ENCODE measurements at places on chromosomes 11 and 22. TPM values are rescaled to one million over a fixed set of nuclear protein-coding genes. Genes with fewer than 3 reads are reported as not detected.

The MUC5B gene
- total RNA-seq: not detected

The ROBO4 gene
- 28.8 TPM for total RNA-seq

The CASP5 gene
- not detected for total RNA-seq

The RAB39A gene
- total RNA-seq: 2.4 TPM

The TBX1 gene
- total RNA-seq: 0.56 TPM

The PISD gene
- total RNA-seq: 53.0 TPM

GRCh38 chr22:39276440-39277141 lies 31.8 kb upstream of the PDGFB start:
- H3K27ac ChIP-seq: no peak overlapping the region
- peaks cover 6% of the 10 kb centered on the region for H3K27me3 ChIP-seq

DNA sequence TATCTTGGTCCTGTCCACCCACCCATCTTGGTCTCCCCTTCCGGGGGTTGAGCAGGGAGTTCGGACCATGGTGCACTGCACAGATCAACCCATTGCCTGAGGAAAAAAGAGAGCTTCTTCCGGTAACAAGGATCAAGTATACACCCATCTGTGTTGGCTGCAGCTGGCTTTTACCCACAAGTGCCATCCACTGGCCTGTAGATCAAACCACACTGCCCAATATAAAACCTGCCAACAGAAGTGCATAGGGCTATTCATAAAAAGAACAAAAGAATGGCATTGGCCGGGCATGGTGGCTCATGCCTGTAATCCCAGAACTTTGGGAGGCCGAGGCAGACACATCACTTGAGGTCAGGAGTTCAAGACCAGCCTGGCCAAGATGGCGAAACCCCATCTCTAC lies 94.5 kb downstream of the ZC3H12C start:
- no peaks in the 10 kb centered on the region for H3K4me1 ChIP-seq
- no peak for DNase-seq
- no peak overlapping the region for H3K27ac ChIP-seq
- no peak overlapping the region for H3K4me3 ChIP-seq
- H3K36me3 ChIP-seq: peaks cover 4% of the 10 kb centered on the region

DNA sequence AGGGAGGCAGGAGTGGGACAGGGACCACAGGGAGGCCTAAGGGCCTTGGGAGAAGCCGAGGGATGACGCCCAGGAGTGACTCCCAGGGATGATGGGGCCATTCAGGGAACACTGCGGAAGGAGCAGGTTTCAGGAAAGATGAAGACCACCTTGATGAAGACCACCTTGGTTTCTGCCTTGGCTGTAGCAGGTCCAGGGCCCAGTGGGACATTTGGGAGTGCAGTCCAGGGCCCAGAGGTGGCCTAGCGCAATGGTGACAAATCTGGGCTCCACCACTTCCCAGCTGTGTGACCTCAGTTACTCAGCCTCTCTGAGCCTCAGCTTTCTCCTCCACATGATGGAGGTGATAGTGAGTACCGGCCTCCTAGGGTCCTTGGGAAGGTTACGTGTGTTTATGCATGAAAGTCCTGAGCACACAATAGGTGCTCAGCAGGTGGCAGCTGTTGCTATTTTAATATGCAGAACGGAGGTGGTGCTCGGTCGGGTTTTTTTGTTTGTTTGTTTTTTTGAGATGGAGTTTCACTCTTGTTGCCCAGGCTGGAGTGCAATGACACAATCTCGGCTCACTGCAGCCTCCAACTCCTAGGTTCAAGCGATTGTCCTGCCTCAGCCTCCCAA lies 770 bp downstream of the TSGA10IP start:
- no peaks in the 10 kb centered on the region for H3K36me3 ChIP-seq
- no peak overlapping the region for H3K4me3 ChIP-seq
- H3K27me3 ChIP-seq: peaks cover 3% of the 10 kb centered on the region
- DNase-seq: no peak
- no peaks in the 10 kb centered on the region for H3K4me1 ChIP-seq

GRCh38 chr11:105456950-105457349 lies 152.9 kb upstream of the GRIA4 start:
- no peak overlapping the region for H3K4me3 ChIP-seq
- no peaks in the 10 kb centered on the region for H3K27me3 ChIP-seq
- no peak for DNase-seq
- H3K36me3 ChIP-seq: no peaks in the 10 kb centered on the region

DNA sequence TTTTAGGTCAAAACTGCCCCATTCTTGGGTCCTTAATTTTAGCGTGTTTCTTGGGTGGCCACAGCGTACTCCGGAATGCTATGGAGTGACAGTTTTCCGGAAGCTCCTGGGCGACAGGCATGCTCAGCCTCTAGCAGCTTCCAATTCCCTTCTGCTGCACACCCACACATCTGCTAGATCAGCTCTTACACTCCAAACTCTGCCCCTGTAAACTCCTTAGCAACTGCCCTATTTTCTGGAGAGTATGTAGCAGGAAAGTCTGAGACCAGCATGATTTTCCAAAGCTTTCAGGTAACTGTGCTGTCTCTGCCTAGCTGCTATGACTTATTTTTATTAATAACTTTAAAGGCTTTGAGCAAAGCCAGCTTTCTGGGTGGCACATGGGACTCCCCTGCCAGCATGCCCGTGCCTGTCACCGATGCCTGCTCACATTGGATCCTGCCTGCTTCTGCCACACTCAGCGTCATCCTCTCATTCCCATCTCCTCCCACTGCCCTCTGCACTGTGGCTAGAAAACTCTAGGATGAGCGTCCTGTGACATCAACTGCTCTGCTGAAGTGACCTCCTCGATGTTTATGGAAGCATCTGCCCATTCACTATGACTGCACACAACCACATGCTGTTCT lies 17.3 kb downstream of the TOLLIP start:
- peak overlapping the region; percentile 44 for H3K4me3 ChIP-seq
- H3K36me3 ChIP-seq: peaks cover 18% of the 10 kb centered on the region
- H3K27ac ChIP-seq: peak overlapping the region; percentile 13
- H3K27me3 ChIP-seq: peaks cover 11% of the 10 kb centered on the region
- no peak for DNase-seq
- peaks cover 9% of the 10 kb centered on the region for H3K4me1 ChIP-seq

- no peak overlapping the region for H3K4me3 ChIP-seq
- H3K27ac ChIP-seq: no peak overlapping the region
- no peaks in the 10 kb centered on the region for H3K36me3 ChIP-seq
- peaks cover 3% of the 10 kb centered on the region for H3K27me3 ChIP-seq
These were observed 5.0 kb downstream of the ARHGAP42 start for GRCh38 chr11:100691896-100692653.

DNA sequence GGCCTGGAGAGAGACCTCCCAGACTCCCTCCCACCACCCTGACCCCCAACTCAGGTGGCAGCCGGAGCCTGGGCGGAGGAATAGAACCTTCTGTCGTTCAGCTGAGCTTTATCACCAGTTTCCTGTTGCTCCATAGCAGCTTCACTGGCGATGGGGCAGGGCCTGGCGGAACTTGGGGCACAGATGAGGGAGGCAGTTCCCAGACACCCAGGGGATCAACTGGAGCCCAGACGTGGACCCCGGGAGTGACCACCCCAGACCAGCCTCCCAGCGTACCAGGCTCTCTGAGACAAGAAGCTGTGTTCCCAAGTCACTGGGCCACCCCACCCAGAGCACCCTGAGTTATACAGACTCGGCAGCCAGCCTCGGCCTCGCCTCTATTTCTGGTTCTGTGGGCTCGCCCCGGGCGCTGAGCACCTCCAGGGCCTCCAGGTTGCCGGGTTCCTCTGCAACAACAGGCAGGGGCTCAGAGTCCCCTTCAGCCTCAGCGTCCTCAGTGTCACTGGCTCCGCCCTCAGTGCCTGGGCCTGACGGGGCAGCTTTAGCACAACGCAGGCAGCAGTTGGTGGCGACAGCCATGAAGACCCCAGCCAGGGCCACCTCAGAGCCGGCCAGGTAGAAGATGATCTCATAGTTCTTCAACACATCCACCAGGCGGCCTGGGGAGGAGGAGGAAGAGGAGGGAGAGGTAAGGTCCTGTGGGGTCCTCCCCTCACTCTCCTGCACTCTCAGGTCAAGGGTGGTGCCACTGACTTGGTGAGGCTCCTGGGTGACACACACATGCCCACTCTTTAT lies 5.7 kb downstream of the SLC16A8 start:
- DNase-seq: no peak
- peaks cover 15% of the 10 kb centered on the region for H3K27me3 ChIP-seq
- H3K36me3 ChIP-seq: peaks cover 8% of the 10 kb centered on the region
- H3K4me1 ChIP-seq: no peaks in the 10 kb centered on the region
- H3K4me3 ChIP-seq: no peak overlapping the region

GRCh38 chr11:613369-613968 lies 2.3 kb downstream of the IRF7 start:
- H3K4me3 ChIP-seq: no peak overlapping the region
- H3K27me3 ChIP-seq: peaks cover 23% of the 10 kb centered on the region
- H3K4me1 ChIP-seq: peaks cover 3% of the 10 kb centered on the region
- no peak overlapping the region for H3K27ac ChIP-seq

DNA sequence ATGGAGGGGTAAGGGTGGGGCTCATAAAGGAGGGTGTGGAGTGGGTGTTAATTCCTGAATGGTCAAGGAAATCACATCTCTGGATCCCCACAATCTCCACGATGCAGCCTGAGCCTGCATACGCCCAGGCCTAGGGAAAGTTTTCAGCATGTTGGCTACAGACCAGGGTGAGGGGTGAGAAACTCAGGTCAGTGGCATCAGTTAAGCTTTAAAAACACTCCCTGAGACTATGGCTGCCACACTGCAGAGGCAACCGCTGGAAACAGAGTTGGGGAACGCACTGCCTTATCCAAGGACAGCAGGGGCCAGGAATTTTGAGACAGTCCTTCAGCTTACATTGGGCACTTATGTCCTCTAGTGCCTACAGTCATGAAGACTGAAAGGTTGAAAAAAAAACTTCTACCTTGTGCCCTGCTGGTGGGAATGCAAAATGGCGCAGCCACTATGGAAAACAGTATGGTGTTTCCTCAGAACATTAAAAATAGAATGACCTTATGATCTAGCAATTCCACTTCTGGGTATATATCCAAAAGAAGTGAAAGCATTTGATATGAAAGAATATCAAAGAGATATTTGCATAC lies 19.7 kb downstream of the DKK3 start:
- no peaks in the 10 kb centered on the region for H3K27me3 ChIP-seq
- H3K36me3 ChIP-seq: no peaks in the 10 kb centered on the region
- H3K4me1 ChIP-seq: peaks cover 9% of the 10 kb centered on the region
- no peak overlapping the region for H3K4me3 ChIP-seq
- no peak overlapping the region for H3K27ac ChIP-seq

DNA sequence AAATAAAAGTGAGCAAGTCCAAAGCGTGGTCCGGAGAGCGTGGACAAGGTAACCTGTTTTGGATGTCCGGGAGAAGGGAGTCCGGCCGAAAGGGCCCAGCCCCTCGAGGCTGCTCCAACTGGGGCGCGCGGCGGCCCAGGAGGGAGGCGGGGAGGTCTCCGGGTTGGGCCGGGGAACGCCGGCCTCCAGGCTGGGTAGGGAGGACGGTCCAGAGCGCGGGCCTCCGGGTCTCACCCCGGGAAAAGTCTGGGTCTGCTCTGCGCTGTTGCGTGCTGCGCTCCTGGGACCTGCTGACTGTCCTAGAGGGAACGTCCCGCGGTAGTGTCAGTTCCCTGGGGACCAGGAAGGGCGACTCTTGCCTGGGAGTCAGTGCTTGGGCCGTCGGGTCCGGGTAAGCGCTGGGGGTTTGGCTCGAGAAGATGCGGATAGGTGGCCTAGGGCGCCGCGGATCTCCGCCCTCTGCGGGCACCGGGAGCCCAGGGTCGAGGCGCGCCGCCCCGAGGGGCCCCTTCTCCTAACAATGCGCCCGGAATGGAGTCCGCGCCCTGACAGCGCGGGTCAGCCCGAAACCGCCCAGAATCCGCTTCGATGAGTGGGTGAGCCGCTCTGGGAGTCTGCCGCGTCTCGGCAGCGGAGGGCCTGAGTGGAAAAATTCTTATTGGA lies 988 bp upstream of the FLI1 start:
- peak overlapping the region; percentile 98 for H3K27ac ChIP-seq
- peaks cover 63% of the 10 kb centered on the region for H3K4me1 ChIP-seq
- peaks cover 35% of the 10 kb centered on the region for H3K27me3 ChIP-seq
- peaks cover 55% of the 10 kb centered on the region for H3K36me3 ChIP-seq

GRCh38 chr22:40666151-40666848 lies 13.0 kb upstream of the MCHR1 start:
- no peak overlapping the region for H3K4me3 ChIP-seq
- no peak overlapping the region for H3K27ac ChIP-seq
- H3K36me3 ChIP-seq: no peaks in the 10 kb centered on the region
- peaks cover 31% of the 10 kb centered on the region for H3K4me1 ChIP-seq

DNA sequence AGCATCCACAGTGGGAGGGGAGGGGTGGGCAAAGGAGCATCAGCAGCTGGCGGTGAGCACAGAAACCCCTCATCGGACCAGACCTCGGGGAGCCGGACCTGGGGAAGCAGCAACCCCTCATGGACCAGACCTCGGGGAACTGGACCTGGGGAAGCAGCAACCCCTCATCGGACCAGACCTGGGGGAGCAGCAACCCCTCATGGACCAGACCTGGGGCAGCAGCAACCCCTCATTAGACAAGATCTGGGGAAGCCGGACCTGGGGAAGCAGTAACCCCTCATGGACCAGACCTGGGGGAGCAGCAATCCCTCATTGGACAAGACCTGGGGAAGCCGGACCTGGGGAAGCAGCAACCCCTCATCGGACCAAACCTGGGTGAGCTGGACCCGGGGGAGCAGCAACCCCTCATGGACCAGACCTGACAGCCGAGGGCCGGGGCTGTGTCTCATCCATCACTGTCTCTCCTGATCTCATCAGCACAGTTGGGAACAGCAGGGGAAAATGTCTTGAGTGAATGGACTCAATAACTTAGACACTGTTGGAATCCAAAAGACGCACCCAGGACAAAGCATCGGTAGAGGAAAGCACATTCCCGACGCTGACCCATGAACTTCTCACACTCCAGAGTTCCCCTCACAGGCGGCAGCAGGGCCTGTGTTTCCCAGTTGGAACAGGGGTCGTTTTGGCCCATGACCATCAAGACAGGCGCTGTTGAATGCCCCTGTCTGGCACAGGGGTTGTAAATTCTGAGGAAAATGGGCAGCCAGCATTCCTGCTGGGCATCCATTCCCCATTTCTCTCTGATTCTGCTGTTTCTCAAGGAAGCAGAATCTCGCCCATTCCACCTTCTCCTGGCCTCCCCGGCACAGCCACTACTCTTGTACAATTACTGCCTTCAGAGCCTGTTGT lies 1494.6 kb downstream of the TBC1D22A start:
- peaks cover 3% of the 10 kb centered on the region for H3K27me3 ChIP-seq
- H3K4me3 ChIP-seq: no peak overlapping the region
- H3K36me3 ChIP-seq: no peaks in the 10 kb centered on the region
- no peak for DNase-seq
- H3K27ac ChIP-seq: no peak overlapping the region
- no peaks in the 10 kb centered on the region for H3K4me1 ChIP-seq
